ENCODE measurements at places on chromosomes 2 and 18. TPM values are rescaled to one million over a fixed set of nuclear protein-coding genes. Genes with fewer than 3 reads are reported as not detected.

Gene PFN4
- 0.44 TPM for total RNA-seq

Gene LHCGR
- not detected for total RNA-seq

Gene CPO
- total RNA-seq: 0.17 TPM

Gene FLACC1
- 2.0 TPM for total RNA-seq

Gene DSG1
- not detected for total RNA-seq

Gene GCG
- not detected for total RNA-seq

Gene ACTG2
- 4.1 TPM for total RNA-seq

Gene SP140L
- 9.6 TPM for total RNA-seq

Gene CAB39
- 86.4 TPM for total RNA-seq

Gene HOXD10
- not detected for total RNA-seq

Gene SCYGR4
- not detected for total RNA-seq

Gene GALR1
- total RNA-seq: not detected

Gene AQP12B
- total RNA-seq: not detected

Gene CHRNG
- not detected for total RNA-seq

Gene MOGAT1
- total RNA-seq: not detected

Gene FARSB
- total RNA-seq: 16.7 TPM

Gene DRC1
- total RNA-seq: not detected

Gene SPP2
- not detected for total RNA-seq
